ENCODE measurements at places on chromosomes 3 and 15. TPM values are rescaled to one million over a fixed set of nuclear protein-coding genes. Genes with fewer than 3 reads are reported as not detected.
A peak's percentile ranks its signal among the peaks of the same experiment; 100 is the strongest.

DNA sequence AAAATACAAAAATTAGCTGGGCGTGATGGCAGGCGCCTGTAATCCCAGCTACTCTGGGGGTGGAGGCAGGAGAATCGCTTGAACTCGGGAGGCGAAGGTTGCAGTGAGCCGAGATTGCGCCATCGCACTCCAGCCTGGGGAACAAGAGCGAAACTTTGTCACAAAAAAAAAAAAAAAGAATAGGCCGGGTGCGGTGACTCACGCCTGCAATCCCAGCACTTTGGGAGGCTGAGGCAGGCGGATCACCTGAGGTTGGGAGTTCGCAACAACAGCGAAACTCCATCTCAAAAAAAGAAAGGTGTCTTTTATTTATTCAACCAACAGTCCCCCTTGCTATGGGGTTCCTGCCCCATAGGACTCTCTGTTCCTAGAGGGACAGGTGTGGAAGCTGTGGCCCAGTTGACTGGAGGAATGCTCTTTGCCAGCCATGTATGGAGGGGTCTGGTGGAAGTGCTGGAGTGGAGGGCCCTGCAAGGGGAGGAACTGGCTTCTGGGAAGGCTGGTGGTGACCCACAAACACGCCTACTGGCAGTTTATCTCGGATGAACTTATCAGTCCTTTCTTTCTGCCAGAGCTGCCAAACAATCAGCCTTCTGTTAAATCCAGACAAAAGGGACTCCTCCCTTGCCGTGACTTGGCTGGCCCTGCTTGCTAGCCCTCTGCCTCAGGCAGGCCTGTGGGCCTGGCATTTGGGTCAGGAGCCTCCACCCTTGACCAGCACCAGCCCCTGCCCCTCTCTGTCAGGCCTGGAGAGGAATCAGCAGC lies 4.6 kb upstream of the DAG1 start:
- DNase-seq: peak; percentile 46

DNA sequence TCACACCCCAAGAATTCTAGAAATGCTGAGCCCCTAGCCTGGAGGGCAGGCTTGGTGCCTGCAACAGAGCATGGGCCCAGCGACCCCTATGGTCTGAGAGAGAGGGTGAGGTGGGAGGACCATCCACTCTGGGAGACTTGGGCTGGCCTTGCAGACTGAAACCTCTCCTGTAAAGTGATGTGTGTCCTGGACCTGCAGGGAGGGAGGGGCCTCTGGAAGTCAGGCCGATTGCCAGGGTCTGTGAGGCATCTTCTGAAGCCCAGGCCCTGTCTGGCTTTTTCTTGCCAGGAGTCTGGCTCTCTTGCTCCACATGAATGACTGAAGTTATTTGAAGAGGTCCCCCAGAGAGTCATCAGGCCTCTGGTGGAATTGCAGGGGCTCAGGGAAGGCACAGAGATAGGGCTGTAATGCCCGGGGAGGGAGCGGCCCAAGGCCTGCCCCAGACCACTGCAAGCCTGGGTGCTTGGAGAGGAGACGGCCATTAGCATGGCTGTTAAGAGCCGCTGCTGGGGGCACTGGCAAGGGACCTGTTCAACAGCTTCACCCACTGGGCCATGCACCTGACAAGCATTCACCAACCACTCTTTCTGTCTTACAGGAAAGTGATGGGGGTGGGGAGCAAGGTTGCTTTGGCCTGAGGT lies 56.0 kb upstream of the CHRNA7 start:
- no peak for DNase-seq

DNA sequence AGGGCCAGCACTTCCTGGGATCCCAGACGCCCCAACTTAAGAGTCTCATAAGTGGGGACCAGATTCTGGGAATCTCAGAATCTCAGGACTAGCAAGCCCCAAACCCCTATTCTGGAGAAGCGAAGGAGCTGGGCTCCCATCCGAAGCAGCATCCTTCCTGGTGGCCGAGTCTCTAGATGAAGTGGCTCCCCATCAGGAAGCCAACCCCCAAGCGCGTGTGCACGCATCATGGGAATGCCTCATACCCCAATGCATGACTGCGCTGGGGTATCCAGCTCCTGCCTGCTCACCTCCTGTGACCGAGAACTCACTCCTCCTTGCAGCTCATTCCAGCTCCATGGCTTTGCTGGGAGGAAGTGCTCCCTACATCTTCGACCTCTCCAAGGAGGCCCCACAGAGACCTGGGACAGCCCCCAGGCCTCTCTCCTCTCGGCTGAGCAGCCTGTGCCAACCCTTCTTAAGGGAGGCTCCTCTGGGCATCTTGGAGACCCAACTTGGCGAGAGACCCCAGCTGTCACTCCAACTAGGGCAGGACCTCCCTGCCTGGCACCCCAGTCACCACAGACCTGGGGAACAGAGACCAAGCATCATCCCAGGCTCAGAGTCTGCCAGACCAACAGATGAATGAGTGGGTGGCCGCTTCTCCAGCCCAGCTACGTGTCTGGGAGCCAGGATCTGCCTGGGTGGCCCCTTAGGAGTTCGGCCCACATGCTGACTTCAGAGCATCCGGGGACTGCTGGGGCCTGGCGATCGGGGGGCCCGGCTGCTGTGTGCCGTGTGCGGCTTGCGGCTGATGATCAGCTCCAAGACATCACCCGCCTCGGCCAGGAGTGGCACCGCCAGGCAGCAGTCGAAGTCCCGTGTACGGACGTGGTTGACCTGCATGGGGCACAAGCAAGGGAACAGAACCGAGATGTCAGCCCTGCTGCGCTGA lies 46.9 kb downstream of the GRIP2 start:
- no peak for DNase-seq

GRCh38 chr3:24545887-24546286 lies 51.2 kb upstream of the THRB start:
- peak; percentile 32 for DNase-seq

- no peak for DNase-seq
These were observed 33.6 kb downstream of the MORF4L1 start for GRCh38 chr15:78906316-78906620.

DNA sequence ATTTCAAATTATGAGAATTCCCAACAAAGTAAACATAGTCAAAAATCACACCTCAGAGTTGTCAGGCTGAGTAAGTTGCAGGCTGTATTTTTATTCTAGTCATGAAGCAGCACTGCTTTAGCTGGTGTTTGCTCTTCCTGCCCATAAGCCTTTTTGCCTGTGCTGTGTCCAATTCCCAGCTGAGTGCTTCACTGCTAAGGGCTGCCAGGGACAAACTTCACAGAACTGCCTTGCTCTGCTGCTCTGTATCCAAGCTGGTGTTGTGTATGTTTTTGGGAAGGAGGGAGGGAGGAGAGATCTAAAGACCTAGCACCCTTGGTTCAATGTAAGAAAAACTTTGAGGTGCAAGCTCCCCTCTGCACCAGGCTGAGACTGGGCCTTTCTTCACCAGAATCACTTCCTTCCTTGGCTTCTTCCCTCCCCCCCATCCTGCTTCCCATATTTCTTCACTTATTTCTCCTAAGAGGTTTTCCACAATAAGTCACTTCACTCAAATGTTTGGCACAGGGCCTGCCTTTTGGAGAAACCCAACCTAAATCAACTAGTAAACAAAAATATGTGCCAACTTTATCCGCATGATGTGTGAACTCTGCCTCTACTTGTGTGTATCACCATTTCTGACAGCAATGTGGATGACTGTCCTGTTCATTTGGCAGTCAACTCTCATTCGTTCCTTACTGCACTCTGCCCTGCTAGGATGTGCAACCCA lies 156.1 kb downstream of the TBL1XR1 start:
- peak; percentile 31 for DNase-seq

DNA sequence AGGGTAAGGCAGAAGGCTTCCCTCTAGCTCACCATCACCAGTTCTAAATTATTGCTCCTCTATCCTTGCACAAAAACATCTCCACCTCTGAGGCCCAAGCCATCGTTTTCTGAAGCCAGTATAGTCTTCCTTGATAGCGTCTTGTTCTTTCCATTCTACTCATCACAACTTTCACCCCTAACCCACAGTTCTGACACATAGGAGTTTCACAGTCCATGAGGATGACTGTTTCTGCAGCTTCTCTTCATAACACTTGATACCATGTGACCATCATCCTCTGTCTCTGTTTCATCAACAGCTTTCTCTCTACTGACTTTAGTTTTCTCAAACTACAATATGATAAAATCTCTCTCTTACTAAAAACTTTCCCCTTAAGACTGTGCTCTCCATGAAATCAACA lies 1166.5 kb downstream of the ROBO1 start:
- no peak for DNase-seq

GRCh38 chr15:22918056-22918455 lies 62.1 kb downstream of the CYFIP1 start:
- DNase-seq: no peak

DNA sequence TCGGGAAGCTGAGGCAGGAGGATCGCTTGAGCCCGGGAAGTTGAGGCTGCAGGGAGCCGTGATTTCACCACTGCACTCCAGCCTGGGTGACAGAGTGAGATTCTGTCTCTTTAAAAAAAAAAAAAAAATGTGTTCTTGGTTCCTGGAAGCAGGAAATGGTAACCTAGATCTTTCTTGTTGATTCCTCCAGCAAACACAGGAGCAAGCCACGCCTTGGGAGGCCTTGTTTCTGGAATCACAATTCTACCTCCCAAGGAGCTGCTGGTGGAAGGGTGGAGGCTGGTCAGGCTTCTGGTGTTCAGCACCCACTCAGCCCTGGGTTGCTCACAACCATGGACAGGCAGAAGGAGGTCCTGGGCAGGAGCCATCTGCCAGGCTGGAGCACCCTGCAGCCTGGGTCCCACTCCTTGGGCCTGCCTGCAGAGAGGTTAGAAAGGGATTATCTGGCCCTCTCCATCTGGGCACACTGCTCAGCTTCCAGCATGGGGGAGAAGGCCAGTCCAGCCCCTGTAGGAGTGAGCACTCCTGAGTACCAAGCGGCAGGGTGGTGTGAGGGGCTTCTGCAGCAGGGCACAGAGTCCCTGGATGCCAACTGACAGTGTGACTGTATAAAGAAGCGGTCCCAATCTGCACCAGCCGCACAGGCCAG lies 65.6 kb downstream of the ABTB1 start:
- DNase-seq: no peak

DNA sequence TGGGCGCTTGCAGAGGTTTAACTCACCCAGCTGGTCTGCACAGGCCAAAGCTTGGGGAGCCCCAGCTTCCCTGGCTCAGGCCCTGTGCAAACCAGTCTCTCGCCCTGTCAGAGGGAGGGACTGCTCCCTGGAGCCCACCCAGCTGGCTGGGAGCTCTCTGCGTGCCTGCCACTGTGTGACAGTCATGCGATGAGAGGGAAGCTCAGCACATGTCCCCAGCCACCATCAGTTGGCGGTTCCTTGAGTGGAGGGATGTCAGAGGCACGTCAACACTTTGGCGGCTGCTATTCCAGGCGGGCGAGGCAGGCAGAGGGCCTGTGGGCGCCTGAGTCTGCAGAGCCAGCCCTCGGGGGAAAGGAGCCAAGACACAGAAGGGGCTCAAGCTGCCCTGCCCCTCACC lies 324.6 kb downstream of the UACA start:
- DNase-seq: peak; percentile 89

DNA sequence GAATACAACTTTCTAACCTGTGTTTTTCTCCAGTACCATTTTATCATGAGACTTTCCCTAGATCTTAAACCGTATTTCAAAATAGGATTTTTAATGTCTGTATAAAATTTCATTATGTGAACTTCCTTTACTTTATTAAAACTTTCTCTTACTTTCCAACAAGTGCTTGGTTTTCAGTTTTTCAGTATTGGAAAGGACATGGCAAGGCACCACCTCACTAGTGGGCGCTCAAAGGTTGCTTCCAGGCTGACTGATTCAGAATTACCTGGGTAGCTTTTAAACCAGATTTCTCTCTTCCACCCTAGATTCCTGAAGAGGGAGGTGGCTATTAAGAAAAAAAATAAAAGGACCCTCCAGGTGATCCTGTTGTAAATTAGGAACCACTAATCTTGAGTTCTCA lies 236.6 kb downstream of the SOX2 start:
- DNase-seq: no peak

DNA sequence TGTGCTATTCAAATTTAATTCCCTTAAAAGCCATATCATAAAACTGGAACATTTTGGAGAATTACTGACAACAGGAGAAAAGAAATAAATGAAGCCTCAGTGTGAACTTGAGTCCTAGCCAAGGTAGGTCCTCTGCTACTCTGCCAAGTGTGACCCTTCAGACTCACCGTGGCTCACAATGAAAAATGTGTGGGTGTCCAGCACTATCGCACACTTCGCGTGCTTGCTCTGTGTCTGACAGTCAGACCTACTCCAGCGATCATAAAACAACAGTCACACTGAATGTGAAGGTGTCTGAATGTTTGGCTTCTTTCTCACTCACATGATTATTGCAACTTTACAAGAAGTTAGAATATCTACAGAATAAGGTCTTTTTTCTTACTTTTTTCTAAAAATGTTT lies 65.8 kb upstream of the TRA2B start:
- no peak for DNase-seq

GRCh38 chr3:9590282-9590791 lies 36.7 kb upstream of the LHFPL4 start:
- no peak for DNase-seq

DNA sequence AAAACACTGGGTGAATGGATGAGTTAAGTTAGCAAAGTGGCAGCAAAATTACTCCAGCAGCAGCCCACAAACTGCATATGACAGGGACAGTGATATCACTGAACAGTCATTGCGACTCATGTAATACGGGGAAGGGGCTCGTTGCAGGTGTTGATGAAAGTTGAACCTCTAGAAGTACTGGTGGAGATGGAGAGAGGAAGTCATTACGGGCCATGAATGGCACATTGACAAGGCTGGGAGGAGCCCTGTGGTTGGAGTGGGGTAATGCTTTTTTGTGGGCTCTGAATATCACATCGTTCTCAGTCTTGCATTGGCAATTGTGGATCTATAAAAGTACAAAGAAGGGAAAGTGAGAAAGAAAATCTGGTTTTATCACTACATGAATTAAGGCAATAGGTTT lies 278.1 kb downstream of the ZPLD1 start:
- DNase-seq: no peak

DNA sequence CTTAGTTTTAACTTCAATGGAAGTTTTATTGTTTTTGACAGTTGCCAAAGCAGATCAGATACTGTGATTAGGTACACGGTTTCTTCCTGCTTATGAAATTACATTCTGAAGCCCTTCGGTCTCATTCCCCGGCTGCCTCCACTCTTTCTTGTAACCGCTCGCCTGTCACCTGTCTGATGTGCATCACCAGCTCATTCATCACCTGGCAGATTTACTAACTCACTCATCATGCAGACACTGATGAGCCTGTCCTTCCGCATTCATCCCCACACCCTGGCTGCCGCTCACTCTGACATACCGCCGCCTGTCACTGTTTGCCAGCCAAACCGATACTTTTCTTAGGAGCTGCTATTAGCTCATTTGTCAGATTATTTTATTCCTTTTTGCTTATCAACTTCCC lies 82.8 kb upstream of the NSMCE3 start:
- no peak for DNase-seq

DNA sequence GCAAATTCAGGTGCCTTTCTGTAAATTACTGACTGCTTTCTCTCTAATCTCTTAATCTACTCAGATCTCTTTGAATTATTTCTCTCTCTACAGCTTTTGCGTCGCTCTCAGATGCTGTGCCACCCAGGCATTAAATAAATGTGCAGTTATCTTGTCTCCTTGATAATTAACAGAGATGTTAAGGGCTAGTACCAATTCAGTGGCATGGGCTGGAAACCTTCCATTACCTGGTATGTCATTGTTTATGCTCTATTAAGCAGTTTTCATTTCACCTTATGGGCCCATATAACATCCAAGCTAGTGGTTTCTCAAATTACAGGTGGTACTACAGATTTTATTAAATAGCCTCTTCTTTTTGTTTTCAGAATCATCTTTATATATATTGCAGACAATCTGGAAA lies 66.0 kb downstream of the PEX5L start:
- no peak for DNase-seq

Gene SUSD5
- total RNA-seq: 1.4 TPM

Gene STRC
- total RNA-seq: not detected

Gene KIF15
- total RNA-seq: 1.1 TPM

Gene TGM4
- not detected for total RNA-seq

Gene NAA80
- 6.7 TPM for total RNA-seq

Gene DUOXA2
- total RNA-seq: not detected

Gene GOLGA6L25
- not detected for total RNA-seq

Gene GOLGA6D
- not detected for total RNA-seq

Data from left ventricle myocardium superior (tissue), 1 donor.